ENCODE measurements at places on chromosomes 7 and 10. TPM values are rescaled to one million over a fixed set of nuclear protein-coding genes. Genes with fewer than 3 reads are reported as not detected.

DNA sequence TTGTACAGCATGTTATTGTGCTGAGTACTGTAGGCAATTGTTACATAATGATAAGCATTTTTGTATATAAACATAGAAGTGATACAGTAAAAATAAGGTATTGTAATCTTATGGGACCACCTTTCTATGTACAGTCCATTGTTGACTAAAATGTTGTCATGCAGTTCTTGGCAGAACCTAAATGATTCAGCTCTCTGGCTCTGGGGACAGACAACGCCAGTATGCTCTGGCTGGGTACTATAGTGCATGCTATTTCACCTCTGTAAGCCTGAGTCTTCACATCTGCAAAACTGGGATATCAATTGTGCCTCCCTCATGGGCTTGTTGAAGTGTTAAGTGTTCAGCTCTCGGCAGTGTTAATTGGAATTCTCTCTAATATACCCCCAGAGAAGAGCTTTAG, 674.3 kb downstream of the INHBA start:
- DNase-seq, result no peak

DNA sequence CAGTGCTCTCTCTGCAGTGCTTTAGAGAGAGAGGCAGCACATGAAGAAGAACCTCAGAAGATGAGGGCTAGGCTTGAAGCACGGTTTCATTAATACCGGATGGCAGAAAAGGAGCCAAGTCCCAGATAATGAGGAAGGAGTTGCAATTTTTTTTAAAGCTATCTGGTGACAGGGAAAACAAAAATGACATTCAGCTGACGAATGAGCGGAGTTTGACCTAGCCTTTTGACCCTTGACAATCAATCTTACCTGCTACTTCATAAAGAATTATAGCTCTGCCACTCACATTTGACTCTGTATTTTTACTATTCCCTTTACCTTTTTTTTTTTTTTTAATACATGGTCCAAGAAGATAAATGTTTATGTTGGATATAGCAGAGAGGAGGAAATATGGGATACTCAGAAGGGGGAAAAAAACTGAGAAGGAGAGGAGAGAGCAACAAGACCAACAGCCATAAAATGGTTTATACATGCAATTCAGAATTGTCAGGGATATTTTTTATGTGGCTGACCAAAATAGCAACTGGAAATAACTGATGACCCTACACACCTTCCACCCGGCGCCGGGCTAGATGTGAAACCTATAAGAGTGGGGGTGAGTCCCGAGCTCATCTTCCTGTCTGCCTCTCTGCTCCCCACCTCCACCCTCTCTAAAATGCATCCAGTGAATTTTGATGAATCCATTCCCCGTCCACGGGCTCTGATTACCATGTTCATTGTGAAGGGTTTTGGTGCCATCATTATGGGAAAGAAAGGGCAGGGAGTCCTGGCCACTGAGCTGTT, 274.4 kb upstream of the YAE1 start:
- no peak for DNase-seq

DNA sequence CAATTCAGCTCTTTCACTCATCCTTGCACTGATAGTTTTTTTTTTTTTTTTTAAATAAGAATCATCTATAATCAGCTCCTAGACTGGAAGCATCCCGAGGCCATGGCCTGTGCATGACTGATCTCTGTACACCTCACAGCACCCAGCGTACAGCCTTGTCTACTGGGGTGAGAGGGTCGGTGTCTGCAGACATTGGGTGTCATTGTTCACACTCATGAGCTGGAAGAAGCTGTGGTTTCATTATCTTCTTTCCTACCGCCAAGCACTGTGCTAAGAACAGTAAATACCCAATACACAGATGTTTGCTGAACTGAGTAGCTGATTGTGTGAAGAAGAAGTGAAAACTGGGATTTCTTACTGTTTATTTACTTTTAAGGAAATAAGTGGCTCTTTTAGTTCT, 123.6 kb downstream of the CLEC2L start:
- DNase-seq, result no peak

DNA sequence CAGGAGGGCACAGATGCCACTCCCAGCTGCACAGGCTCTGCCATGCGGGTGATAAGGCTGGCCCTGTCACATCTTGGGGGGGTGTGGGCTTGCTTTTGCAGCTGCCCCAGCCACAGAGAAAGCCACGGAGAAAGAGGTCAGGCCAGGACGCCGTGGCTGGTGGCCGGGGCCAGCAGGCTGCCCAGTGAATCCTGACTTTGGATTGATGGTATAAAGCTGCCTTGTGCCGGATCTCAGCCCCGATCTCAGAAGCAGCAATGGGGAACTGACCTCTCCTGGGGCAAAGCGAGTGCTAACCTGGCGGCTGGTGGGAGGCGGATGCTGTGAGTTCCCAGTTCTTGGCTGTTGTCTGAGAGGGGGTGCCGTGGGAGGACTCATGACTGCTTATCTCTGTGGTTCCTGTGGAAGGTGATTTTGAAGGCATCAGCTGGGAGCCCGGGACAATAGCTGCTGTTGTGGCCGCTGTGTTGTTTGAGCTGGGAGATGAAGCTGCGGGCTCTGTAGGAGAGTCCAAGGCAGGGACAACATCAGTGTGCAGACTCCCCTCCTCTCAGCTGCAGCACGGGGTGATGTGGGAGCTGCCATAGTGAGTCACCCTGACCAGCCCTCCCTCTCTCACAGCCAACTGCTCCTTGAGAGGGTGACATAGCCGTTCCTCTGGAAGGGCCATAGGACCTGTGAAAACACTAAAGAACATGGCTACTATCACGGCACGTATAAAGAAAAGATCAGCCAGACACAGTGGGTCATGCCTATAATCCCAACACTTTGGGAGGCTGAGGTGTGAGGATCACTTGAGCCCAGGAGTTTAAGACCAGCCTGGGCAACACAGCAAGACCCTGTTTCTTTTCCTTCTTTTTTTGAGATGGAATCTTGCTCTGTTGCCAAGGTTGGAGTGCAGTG, 17.0 kb downstream of the IL15RA start:
- no peak for DNase-seq

GRCh38 chr7:64878684-64879083, 24.4 kb upstream of the ZNF273 start:
- DNase-seq, result peak; percentile 17

SLC39A12 gene
- 0.23 TPM for total RNA-seq

Data from MG63 (cell line).